Dermis microvascular lymphatic vessel endothelial cell (primary cell): ENCODE measurements at places on chromosomes 6 and 20. TPM values are rescaled to one million over a fixed set of nuclear protein-coding genes. Genes with fewer than 3 reads are reported as not detected.

The CST5 gene
- total RNA-seq, result not detected in 2 replicates

The SLC17A5 gene
- 22.6 and 31.0 TPM in 2 replicates for total RNA-seq

The RHAG gene
- not detected in 2 replicates for total RNA-seq

The CGA gene
- not detected in 2 replicates for total RNA-seq

The EYA2 gene
- total RNA-seq, result not detected in 2 replicates

The MAK gene
- total RNA-seq, result not detected in 2 replicates

The SYCP2 gene
- 0.64 and 1.1 TPM in 2 replicates for total RNA-seq

The SRC gene
- total RNA-seq, result 3.7 and 4.7 TPM in 2 replicates

DNA sequence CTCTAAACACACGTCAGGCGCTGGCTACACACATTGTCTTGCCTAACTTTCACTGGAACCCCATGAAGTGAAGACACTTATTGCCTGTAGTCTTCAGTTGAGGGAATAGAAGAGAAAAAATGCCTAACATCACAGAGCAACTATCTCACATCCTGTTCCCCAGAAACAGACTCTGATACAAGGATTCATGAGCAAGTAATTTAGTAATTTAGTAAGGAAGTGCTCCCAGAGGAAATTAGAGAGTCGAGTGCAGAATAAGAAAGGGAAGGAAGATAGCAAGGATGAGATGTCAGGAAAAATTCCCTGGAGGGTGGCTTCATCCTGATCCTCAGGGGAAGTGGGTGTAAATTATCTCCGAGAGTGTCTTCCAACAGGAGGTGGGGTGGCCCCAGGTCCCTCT, 104.0 kb downstream of the FOXA2 start:
- no peak for DNase-seq

DNA sequence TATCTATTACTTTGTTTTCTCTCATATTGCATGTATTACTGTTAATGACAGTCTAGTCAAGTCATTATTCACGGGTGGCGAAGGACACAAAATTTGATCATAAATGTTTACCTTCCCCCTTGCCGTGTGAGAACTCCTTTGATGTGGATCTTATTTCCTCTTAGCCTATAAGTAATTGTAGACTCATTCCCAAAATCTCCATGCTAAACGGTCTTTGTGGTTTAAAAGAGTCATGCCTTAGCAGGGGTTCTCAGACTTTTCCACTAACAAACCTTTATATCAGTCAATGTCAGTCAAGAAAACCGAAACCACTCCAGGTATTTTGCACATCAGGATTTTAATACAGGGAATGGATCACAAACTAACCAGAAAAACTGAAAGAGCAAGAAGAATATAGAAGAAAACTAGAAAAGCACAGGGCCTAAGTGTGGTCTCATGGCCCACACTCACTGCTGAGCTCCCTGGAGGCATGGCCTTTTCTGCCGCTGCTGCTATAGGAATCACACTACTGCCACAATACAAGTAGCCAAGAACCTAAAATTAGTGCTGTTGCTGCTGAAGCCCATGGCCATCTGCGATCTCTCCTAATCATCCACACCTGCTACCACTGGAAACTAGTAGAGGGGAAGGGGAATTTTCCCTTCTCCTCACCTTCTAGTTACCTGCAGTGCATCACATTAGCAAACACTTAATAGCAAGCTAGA, 186.0 kb upstream of the POU3F2 start:
- no peak for DNase-seq

- no peak for DNase-seq
Measured at GRCh38 chr20:61776491-61777075, 289.1 kb downstream of the TAF4 start.

DNA sequence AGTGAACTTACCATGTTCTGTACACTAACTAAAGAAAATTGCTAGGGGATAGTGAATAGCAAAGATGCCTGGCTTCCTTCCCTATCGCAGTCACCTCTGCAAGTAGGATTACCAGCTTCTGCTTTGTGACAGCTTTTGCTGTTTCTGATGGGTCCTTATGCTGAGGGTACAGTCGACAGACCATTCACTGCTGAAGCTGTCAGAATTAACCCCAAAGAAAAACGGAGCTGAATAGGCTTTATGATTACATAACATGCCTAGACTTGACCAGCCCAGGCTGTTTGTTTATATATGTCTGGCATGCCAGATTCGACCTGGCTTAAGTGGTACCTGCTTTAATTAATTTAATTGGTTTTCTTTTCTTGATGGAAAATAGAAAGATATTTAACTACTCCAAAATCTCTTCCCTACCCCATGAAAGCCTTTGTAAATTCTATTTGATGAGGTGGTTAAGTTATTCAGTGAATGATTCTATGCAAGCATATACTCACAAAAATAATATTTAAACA, 21.7 kb upstream of the PRELID3B start:
- no peak for DNase-seq

GRCh38 chr20:51914758-51915157, 112.4 kb upstream of the SALL4 start:
- DNase-seq, result no peak

GRCh38 chr6:154683756-154684523, 49.3 kb upstream of the SCAF8 start:
- no peak for DNase-seq

DNA sequence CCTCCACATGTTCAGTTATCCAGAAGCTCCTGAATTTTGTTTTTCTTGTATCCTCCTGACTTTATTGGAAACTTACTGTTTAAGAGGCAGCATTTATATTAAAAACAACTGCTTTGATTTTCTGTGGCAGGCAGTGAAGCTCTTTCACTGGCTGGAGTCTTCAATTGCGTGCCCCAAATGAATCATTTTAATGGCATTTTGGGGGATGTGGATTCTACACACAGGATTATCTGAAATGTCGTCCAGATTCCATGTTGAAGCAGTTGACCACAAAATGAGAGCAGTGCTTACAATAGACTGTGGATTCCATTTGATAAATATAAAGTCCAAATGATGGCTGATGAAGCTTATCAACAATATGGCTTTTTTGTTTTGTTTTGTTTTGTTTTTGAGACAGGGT, 41.0 kb upstream of the HIVEP1 start:
- no peak for DNase-seq

DNA sequence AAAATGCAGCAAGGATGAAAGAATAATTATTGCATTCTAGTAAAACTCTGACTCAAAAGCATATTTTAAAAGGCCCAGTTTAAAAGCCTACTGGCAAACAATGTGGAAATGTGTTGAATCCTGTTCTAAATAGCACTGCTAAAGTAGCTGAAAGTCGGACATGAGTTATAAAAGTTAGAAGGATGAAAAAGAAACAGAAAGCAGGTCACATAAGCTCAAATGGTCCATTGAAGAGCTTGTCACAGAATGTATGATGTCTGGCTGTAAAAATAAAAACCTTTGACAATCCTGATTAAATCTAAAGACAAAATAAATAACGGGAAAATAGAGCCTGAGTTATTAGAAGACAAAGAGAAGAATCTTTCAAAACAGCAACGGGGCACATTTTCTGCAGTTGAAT, 218.6 kb upstream of the UFL1 start:
- DNase-seq, result no peak

DNA sequence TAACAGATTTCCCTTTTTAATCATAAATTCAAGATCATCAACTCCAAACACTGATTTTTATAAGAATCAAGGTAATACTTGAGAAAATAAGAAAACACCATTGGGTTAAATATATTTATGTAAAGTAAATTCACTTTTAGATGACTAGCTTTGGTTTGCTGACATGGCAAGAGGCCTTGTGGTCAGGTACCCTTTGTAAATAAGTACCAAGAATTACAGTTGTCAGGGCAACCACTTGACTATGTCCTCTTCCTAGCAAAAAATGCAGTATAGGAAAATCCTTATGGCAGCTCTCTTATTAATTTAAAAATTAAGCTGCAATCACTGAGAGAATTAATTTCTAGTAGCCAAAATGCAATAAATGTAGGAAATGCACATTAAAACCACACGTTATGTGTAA, 153.8 kb downstream of the INSM1 start:
- DNase-seq, result no peak

DNA sequence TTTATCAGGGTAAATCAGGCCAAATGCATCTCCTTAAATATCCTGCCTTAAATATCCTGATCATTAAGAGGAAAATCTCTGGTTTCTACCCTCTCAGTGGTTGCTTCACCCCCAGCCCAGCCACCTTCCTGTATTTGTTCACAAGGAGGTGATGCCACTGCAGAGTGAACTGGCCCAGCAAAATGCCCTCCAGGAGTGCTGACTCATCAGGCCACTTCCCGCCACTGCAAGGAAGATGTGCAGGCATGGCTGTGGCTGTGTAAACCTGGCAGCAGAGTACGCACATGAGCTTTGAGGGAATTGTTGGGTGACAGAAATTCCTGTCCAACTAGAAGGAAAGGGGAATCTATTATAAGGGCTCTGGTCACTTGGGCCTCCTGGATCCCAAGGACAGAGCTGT, 13.8 kb downstream of the NQO2 start:
- DNase-seq, result no peak

DNA sequence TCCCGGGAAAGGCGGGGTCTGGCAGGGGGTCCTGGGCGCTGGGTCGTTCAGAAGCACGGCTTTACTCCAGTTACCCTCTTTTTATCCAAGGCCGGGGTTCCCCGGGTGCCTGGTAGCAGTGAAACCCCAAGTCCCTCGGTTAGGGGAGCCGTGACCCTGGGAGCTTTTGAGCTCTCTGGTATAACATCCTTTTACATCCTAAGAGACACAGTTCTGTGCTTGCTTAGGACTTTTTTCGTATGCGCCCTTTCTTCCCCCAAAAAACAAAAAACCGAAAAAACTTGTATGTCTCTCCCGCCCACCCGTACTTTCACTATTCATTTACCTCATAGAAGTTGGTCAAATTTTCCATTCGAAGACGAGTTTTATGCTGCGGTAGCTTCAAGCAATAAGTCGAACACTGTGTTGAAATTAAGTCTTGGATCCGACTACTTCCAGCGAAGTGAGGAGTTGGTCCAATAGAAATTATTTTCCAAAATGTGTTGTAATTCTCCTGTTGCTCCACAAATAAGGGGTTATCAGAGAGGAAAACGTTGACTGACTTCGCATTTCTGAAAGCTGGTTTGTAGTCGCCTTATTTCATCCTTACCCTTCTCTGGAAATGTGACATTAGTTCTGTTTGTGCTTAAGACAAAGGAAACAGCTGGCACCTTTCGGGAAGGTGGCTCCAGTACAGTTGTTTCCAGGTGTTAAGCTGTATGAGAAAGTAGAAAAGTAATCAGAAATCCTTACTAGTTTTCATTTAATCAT, 816 bp upstream of the MAN1A1 start:
- peak; percentile 30 for DNase-seq

DNA sequence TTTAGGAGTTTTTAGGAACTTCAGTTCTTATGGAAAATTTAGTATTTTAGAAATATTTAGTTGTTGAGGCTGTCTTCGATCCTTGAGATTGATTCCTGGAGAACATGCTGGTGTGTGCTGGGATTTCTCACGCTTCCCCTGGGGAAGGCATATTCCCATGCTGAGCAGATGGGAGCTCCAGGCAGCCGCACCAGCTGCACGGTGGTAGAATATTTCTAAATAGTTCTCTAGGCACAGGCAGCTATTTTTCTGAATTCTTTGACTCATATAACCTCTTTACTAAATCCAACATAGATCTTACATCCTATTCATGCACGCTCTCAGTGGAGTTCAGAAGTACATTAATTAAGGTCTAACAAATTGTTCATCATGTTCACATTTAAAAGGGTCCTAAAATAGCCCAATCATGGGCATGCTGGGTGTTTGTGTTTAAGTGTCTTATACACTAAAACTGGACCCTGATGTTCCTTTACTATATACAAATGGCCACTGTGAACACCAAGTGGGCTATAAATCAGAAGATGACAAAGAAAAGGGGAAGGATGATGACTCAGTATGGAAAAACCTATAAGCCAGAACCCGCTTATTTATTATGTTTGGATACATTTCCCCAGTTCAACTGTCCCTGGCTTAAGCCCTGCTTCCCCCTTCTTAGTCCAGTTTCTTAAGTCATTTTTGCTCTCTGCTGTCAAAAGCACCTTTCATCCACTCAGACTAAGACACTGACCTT, 138.5 kb downstream of the UST start:
- DNase-seq, result no peak

- DNase-seq, result peak; percentile 65
Measured at GRCh38 chr20:19995220-19995863, 21.8 kb upstream of the NAA20 start.

DNA sequence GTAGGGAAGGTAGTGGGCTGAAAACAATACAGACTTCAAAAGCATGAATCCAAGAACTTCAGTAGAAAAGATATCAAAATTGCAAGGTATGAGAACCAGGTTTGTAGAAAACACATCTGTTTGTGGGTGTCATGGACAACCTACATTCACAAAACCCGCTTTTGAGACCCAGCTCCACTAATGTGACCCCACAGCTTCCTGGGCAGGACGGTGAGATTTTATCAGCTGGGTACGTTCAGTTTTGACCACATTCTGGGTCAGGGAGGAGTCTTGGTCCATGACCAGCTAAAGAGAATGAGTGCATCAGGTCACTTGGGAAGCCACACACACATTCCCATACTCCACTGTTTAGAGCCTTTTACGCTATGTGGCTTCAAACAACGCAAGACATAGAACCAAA, 77.1 kb downstream of the BCAS1 start:
- DNase-seq, result no peak

GRCh38 chr20:17961587-17961940, 7.0 kb downstream of the SNX5 start:
- no peak for DNase-seq

- no peak for DNase-seq
Measured at GRCh38 chr6:156735751-156736150, 41.4 kb upstream of the ARID1B start.

DNA sequence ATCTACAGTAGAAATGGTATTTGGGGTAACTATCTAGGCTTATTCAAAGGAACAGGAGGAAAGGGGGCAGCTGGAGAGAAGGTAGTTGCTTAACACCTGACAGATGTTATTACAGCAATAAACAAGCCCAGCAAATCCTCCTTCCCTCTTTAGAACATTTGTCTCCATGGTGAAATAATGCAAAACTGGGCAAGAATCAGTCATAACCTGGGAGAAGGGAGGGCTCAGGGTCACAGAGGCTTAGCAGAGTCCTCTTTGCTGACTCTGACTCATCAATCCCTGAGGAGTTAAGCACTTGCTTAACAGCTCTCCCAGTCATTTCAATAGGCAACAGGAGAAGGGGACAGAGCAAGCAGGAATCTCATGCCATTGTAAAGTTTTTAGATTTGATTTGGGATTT, 230.3 kb downstream of the IBTK start:
- no peak for DNase-seq

DNA sequence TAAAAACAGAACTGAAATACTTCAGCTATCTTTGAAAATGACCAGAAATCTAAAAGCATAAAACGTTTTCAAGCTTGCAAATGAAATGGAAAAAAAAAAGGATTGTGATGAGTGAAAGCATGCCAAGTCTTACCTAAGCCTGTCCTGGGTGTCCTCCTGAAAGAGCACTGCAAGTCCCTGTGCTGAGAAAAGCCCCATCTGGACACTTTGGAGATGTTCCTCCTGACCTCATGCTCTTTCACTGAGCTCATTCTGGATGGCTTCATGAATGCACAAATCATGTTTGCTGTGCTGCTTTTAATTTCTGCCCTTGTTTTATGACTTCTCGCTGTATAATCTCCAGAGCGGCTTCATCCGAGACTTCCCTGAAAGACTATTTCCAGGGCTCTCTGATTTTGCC, 136.0 kb downstream of the SOD2 start:
- DNase-seq, result no peak
